AG10803 (cell line): ENCODE measurements at places on chromosomes 3 and 15.

- no peak for DNase-seq
Measured at GRCh38 chr3:4503050-4503449, 9.9 kb downstream of the ITPR1 start.

GRCh38 chr15:34252545-34252944, 27.7 kb downstream of the EMC4 start:
- no peak for DNase-seq

DNA sequence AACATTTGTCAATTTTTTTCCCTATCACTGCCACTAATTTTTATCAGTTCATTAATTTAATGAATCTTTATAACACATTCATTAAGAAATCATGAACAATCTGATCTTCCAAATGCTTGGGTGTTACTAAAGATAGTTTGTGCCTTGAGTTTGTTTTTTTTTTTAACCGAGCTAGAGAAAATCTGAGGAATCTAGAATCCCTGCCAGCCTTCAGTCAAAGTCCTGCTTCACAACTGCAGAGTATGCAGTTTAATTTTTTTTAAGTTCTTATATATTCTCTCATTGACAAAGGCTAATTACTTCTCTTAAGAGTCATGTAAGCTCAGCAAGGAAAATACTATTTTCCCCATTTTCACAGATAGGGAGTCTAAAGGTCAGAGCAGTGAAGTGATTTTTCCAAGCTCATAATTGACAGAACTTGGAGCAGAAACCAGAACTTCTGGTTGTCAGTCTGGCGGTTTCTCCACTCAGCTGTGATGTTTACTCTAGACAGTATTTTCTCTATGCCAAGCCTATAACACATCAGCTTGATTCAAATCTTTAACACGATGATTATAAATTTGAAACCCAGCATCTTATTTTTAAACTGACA, 55.7 kb downstream of the TNIK start:
- peak; percentile 16 for DNase-seq

- DNase-seq, result no peak
Measured at GRCh38 chr15:52658955-52659354, 20.2 kb downstream of the ATOSA start.

- DNase-seq, result no peak
Measured at GRCh38 chr15:36791844-36792571, 212.6 kb downstream of the CDIN1 start.

GRCh38 chr15:63277893-63278456, 570 bp downstream of the APH1B start:
- DNase-seq, result no peak

GRCh38 chr3:153785901-153786300, 335.3 kb upstream of the ARHGEF26 start:
- DNase-seq, result no peak

- peak; percentile 44 for DNase-seq
Measured at GRCh38 chr15:94670438-94671034, 439.2 kb downstream of the MCTP2 start.

GRCh38 chr15:77481670-77482069, 61.0 kb downstream of the HMG20A start:
- DNase-seq, result peak; percentile 70

DNA sequence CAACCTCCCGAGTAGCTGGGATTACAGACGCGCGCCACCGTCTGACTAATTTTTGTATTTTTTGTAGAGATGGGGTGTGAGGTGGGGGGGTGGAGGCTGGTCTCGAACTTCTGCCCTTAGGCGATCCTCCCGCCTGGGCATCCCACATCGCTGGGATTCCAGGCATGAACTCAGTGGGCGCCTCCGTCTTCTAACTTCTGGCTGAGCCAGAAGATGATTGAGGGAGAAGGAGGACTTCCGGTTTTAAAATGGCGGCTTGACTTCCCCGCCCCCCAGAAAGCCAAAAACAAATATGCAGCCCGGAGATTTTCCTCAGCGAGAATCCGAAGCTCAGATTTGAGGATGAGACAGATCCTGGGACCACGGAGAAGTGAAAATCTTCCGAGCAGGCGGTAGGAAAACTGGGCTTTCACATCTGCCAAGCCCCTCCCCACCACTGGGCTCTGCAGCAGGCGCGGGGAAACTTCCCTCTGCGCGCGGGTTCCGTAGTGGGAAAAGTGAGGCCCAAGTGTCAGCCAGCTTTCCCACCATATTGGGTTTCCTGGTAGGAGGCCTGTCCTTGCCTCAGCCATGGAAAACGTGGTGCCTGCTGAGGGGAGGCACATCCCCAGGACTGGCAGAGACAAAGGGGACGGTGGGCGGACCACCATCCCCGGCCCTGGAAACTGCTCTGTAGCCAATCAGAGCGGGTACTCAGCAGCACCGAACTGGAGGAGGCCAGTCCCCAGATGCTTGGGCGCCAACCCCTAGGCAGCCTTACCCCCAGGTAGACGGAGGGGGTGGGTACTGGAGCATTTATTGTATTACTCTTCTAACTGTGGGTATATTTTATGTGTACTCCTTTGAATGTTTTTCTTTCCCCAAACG, 17.3 kb downstream of the CHST14 start:
- DNase-seq, result no peak

DNA sequence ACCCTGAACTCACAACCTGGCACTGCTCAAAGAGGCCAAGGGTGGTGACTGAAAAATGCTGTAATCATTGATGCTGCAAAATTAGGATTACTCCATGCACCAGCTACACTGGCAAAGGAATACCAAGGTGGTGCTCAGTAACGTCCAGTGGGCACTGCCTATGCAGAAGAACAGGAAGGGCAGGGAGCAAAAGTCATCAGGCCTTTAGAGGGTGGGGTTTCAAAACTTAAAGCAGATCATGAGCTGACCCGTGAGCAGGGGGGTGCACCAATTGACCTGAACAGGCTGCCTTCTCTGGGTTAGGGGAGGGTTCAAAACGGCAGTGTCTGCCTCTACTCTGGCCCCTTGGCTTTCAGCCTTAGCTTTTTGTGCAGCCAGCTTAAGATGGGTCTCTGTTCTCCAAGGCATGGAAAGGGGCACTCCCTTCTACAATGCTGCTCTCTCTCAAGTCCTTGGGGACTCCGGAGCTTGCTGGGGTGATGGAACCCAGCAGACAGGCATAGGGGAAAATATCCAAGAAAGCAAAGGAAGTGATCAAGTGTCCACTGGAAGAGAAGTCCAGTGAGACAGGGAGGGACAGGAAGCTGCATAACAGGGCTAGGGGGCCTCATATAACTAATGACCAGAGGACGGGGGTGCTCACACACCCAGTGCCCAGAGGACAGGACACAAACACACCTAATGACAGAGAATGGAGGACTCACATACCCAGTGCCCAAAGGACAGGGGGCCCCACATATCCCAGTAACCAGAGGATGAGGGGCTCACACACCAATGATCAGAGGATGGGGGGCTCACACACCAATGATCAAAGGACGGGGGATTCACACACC, 11.4 kb downstream of the RAB6B start:
- no peak for DNase-seq

DNA sequence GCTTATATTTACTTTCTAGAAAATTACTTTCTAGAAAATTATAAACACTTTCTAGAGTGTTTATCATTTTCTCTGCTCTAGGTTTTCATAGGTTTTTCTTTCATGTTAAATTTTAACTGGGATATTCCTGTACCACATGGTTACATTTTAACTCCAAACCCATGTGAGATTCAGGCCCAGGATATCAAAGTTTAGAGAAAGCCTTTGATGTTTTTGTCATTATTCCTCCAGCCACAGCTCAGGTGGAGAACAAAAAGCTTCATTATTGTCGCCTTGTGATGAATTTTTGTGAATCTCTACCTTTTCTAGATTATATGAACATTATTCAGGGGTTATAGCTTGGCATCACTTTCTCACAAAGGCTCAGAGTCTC, 816.0 kb downstream of the SQOR start:
- DNase-seq, result no peak

DNA sequence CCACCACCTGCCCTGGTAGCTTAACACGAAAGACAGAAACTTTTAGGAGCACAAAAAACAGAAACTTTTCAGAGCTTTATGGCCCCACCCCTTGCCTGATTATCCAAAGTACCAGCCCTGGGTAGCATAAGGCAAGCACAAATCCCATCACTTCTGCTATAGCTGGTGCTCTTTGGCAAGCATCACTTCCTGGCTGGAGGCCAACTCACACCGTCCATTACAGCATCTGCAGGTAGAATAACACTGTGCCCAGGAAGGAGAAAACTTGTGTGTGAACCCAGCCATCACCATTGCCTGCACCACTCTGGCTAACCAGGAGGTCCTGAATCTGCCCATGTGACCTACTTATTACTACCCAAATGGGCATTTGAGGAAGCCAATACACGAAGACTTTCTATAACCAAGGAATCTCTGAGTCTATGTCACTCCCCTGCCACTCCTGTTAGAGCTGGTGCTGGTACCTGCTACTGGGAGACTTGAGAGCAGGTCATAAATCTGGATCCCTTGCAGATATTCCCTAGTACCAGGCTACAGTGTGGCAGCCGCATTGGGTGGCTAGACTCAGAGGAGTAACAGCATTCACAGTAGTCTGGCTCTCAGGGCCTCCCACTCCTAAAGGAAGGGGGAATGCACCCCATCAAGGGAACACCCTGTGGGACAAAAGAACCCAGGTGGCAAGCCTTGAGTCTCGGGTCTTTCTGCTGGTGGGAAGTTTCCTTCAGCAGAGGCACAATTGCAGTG, 73.3 kb upstream of the AKAP13 start:
- DNase-seq, result no peak

- no peak for DNase-seq
Measured at GRCh38 chr3:157755233-157755632, 252.0 kb upstream of the VEPH1 start.

GRCh38 chr15:59543721-59544547, 67.6 kb upstream of the GCNT3 start:
- DNase-seq, result no peak

- DNase-seq, result no peak
Measured at GRCh38 chr15:27271258-27271657, 300.3 kb downstream of the GABRG3 start.

- peak; percentile 66 for DNase-seq
Measured at GRCh38 chr15:92112180-92112579, 258.7 kb downstream of the SLCO3A1 start.

- no peak for DNase-seq
Measured at GRCh38 chr3:121574449-121574848, 6.7 kb downstream of the ARGFX start.

DNA sequence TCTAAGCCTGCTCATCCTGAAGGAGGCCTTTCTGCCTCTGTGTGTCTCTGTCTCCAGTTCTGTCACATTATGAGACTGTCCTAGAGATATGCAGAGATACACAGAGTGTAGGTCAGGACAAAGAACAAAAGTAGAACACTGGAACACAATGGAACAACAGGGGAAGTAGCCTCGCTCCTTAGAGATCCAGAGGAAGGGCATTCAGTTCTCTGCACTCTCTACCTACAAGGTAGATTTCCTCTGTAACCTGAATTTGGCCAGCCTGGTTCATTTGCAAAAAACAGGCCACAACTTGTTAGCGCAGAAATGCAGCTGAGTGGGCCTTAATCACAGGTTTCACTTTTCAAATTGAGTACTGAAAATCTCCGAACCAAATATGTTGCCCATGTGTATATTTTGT, 19.4 kb downstream of the NEK10 start:
- DNase-seq, result no peak

DNA sequence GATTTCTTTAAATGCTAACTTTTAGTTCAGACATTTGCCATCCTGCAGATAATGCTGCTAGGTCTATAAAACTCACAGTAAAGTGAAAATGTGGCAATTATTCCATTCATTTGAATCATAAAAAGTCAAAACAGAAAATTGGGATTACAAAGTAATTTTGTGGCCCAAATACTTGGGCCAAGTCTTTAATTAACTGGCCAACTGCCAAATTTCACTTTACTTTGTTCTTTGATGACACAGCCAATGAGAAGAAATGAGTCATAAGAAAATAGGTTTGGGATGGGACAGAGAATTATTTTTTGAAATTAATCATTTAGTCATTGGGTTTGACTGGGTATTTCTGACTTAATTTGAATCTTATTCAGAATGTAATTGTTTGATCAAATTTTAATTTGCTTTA, 89.8 kb upstream of the SLC2A2 start:
- peak; percentile 25 for DNase-seq

DNA sequence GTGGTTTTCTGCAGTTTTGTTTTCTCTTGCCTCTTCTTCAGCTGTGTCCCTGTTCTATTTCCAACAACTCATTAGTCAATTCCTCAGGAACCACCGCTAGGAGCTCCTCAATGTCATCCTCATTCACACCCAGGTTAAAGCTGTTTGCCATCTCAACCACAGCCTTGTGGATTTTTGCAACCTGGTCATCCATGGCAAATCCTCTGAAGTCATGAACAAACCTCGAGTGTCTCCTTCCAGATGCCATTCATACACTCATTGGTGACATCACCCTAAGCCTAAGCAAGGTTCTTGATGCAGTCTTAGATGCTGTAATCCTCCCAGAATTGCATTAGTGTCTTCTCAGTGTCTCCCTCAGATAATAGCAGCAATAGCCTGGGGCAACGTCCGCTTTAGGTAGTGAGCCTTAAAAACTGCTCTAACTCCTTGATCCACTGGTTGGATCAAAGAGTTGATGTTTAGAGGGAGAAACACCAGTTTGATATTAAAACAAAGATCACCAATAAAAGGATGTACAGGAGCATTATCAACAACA, 31.5 kb upstream of the ZNF502 start:
- peak; percentile 21 for DNase-seq

GRCh38 chr3:54192026-54192425, 69.7 kb downstream of the CACNA2D3 start:
- DNase-seq, result no peak

DNA sequence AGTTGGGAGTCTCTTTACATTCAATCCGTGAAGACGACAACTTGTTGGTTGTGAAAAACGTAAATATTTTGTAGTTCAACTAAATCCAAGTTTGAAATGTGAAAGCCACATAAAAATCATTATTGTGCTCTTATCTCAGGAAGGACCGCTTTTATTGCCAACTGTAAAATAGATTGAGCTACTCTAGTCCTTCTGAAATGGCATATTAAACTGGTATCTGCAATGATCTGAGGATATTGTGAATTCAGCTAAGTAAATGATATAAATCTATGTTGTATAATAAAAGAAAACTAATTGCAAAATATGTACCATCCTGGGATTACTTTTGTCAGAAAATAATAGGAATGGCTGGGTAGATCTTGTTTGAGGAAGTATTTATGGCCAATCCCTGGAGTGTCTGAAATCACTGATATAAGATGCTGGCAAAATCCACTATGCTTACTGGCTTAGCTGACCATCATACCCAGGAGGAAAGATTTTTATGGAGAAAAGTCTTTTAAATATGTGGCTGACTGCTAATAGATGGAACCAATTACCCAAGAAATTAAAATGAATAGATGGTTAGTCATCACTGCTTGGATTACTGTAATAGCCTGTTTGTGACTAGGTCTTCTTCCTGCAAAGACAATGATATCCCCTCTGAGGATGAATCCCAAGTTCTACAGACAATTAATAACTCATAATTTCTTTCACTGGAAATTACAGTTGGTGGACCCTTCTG, 191.8 kb downstream of the SEMA6D start:
- peak; percentile 41 for DNase-seq
